CD4-positive, alpha-beta T cell treated with Interleukin-4 for 4 hours (primary cell): ENCODE measurements at places on chromosomes 13 and 19.

- no peak for DNase-seq
These were observed 111.8 kb upstream of the EDNRB start for GRCh38 chr13:78030341-78030896.

DNA sequence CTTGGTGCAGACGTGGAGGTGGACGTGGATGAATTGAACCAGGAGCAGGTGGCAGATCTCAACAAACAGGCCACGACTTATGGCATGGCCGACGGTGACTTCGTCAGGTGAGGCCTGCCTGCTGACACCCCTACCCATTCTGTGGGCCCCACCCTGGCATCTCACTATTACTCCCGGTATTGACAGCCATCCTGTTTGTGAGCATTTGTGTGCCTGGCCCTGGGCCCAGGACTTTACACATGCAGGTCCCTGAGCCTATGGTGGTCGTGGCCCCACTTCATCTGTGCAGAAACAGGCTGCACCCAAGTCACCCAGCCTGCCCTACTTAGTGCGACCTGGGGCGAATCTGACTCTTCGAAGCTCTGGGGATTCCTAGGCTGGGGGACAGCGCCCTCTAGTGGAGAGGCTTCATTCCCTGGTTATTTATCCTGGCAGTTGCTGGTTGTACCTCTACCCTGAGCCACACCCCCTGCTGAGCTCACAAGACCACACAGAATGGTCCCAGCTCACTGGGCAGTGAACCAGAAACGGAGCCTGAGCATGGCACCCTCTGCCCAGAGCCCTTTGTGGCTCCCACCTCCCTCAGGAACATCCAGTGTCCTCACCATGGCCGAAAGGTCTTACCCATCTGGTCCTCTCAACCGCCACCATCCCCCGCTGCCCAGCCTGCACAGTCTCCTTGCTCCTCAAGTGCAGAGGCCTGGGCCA, 16.9 kb downstream of the ZNF296 start:
- DNase-seq = peak; percentile 78

GRCh38 chr19:18800636-18801035, 9.5 kb upstream of the COMP start:
- DNase-seq = no peak

DNA sequence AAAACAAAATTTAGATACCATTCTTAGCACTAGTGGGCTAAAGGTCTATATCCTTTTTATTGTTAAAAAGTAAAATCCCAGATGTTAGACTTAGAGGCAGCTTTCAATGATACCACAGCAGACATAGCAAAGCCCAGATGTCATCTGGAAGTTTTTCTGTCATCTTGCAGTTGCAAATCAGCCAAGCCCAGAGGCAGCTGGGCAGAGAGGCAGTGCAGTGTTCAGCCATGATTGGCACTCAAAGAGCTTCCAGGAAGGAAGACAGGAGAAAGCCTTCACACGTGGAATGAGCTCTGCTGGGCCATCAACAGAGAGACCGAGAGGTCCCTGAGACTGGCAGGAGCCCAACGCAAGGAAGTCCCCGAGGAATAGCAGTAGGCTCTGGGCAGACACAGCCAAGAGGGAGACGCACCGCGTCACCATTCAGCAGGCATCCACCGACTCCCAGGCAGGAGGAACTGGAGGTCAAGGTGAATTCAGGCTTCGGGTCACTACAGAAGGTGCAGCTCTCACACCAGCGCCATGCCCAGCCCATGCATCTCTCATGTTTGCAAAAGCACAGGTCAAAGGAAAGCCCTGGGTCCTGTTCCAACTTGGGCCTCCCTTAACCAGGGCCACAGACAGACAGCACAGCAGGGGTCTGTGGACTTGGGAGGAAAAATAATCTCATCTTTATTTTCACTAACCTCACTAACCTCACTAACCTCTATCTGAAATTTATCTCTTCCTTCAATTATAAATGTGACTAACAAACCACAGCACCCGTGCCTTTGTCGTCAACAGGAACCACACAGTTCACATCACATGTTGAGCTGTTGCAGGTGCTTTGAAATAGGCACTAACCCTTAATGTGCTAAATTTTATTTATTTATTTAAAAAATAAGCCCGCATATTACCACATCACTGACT, 54.9 kb downstream of the TUBGCP3 start:
- DNase-seq = no peak

GRCh38 chr13:50691176-50691680, 152.3 kb downstream of the DLEU7 start:
- no peak for DNase-seq

DNA sequence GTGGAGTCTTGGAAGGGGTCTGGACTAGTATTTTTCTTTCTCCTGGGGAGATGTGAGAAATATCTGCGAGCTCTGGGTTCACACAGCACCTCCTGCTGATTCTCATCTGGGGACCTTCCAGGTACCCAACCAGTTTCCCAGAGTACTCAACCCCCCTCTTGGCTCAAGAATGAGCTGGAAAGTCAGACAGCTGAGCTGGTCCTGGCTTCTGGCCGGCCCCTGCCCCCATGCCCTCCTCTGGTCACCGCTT, 2.2 kb upstream of the PDE4A start:
- DNase-seq = no peak

DNA sequence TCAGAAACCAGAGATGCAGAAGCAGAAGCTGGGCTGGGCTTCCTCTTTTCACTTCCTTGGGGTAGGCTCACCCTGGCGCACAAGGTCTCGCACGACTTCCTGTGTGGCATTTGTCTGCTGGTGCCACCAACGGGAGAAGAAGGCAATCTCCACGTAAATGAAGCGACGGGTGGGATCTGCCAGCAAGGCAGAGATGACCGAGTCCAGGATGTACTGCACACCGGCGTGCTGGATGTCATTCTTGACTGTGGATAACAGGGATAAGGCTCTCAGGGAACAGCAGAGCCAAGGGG, 1.3 kb downstream of the MAN2B1 start:
- DNase-seq = peak; percentile 63

GRCh38 chr13:39580881-39581575, 22.0 kb downstream of the LHFPL6 start:
- DNase-seq = no peak

GRCh38 chr19:16579381-16579780, 7.2 kb upstream of the SLC35E1 start:
- no peak for DNase-seq

- DNase-seq = peak; percentile 66
These were observed 1.4 kb upstream of the PRKD2 start for GRCh38 chr19:46718157-46718933.

DNA sequence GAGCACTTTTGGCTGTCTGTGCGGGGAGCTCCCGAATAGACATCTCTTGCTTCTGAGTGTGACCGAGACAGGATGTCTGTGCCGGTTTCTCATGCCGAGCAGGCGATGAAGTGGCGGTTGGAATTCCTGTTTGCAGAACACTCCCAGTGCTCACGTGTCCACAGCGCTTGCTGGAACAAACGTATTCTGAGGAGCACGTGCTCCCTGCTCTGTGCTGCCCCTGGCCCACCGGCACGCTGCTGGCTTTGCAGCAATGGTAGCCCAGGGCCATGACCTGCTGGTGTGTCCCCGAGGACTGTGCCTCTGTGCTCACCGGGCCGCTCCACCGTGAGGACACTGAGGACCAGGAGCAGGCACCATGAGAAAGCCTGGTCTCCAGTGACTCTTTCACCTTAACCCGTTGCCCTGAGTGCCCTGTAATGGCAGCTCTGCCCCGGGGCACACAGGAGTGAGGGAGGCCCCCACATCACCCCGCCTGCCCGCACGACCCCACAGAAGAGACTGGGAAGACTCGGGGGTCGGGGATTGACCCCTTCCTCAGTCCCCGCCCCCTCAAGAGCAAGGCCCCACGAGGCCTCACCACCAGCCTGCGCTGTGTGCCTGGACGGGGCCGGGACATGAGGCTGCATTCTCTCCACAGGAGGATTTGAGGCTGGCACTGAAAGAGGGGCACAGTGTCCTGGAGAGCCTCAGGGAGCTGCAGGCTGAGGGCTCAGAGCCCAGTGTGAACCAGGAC, 40.0 kb upstream of the F7 start:
- no peak for DNase-seq

DNA sequence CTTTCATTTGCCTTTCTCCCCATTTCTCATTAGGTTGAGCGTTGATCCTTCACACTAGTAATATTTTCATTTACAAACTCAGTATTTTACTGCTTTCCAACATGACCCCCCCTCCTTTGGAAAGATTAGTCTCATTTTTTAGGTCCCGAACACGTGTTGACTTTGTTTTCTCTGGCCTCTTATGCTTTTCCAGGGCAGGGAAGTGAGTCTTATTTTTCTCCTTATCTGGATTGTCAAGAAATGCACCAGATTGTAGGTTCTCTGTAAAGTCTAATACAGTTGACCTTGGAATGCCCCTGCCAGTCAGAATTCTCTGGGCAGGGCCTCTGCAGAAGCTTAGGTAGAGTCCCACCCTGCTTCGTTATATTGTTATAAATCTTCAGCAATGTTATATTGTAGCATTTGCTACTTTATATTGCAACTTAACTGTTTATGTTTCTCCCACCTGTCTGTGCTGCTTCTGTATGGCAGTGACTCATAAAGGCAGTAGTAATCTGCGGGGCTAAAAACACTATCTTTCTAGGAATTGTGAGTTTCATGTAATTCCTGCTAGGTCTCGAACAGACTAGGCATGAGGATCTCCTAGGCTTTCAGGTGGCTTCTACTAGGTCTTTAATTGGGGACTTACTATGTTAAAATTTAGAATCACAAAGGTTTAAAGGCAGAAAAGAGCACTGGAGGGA, 2.0 kb downstream of the TDRD3 start:
- no peak for DNase-seq

GRCh38 chr13:43495732-43496131, 291.0 kb downstream of the ENOX1 start:
- no peak for DNase-seq

DNA sequence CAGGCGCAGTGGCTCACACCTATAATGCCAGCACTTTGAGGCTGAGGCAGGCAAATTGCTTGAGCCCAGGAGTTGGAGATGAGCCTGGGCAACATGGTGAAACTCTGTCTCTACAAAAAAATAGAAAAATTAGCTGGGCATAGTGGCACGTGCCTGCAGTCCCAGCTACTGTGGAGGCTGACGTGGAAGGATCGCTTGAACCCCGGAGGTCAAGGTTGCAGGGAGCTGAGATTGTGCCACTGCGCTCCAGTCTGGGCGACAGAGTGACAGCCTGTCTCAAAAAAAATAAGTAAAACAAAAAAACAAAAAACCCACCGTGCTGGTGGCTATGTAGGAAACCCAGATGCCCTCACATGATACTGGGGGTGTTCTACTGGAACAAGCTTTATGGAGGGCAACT, 16.4 kb downstream of the PHLDB3 start:
- DNase-seq = no peak

- DNase-seq = peak; percentile 43
These were observed 10.7 kb downstream of the ELF1 start for GRCh38 chr13:41008349-41008980.

DNA sequence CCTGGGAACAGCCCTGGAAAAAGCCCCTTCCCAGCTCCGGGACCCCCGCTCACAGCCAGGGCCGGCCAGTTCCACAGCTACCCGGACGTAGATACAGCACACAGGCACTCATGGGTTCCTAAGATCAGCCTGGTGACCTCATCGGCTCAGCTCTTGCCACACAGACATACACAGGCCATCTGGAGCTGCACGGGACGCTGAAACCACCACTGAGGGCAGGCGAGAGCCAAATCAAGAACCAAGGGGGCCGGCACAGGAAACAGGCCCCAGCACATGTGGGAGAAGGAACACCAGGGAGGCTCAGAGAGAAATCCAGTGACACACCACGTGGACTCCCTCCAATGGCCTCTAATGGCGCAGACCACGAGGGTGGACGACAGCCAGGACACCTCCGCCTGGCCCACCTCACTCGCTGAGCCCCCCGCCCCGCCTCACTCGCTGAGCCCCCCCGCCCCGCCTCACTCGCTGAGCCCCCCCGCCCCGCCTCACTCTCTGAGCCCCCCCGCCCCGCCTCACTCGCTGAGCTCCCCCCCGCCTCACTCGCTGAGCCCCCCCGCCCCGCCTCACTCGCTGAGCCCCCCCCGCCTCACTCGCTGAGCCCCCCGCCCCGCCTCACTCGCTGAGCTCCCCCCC, 69.7 kb upstream of the C13orf46 start:
- DNase-seq = no peak

DNA sequence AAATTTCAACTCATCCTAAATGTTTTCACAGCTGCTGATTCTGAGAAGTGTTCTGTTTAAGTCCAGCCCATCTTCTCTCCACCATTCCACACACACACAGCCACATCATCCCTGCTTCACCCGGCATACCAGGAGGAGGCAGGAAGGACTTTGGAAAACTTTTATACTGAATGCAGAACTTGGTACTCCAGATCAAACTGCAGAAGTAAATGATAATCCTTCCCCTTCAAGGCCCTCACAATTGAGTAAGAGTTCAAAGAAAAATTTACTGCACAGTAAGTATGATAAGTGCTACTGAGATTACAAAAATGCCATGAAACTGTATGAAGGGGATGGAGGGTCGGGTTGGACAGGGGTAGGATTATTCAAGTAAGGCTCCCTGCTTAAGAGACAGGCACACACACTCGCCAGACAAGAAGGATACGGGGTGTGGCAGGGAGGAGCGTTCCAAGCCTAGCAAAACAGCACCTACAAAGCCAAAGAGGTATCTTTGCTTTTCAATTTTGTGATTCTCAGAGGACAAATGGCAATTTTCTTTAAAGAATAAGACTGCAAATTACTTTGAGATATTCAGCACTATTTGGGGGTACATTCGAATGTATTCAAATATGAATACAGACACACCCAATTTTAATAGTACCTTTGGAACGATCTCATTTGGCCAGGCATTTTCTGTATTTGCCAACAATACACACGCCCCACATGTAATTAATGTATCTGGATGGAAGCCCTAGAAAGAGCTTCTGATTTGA, 2.5 kb downstream of the USP12 start:
- no peak for DNase-seq

- no peak for DNase-seq
These were observed 38.1 kb downstream of the HTR2A start for GRCh38 chr13:46858776-46859175.

DNA sequence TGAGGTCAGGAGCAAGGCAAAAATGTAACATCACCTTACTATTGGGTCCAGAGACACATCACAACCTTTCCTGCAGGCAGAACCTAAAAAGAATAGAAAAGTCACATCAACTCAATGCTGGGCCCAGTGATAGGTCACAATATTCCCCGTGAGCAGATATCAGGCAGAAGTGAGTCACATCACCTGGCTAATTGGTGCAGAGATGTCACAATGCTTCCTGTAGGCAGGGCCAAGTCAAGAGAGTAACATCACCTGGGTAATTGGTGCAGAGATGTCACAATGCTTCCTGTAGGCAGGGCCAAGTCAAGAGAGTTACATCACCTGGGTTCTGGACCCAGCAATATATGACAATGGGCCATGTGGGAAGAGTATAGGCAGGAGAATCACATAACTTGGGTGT, 63.4 kb downstream of the ZNF726 start:
- no peak for DNase-seq
